ENCODE measurements at places on chromosomes 6 and 20.

- DNase-seq, result no peak
Observed at GRCh38 chr6:93213028-93213427, 206.3 kb downstream of the EPHA7 start.

- no peak for DNase-seq
Observed at GRCh38 chr6:143271024-143271423, 179.5 kb downstream of the ADAT2 start.

DNA sequence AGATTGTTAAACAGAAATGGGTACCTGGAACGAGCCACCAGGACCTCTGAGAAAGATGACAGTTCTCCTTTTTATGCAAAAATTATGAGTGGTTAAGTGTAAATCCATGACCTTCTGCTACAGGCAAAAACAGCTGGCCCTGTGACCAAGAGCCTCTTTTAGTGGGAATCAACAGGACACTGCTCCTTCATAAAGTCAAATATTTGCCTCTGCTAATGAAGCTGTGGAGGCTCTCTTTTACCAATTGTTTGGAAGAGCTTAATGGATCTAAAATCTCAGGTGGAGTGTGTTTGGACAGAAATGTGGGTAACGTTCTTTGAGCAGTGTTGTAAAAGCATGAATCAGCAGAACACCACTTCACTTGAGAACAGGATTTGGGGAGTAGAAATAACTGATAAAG, 117.5 kb upstream of the PCSK2 start:
- no peak for DNase-seq

- peak; percentile 14 for DNase-seq
Observed at GRCh38 chr20:51318058-51318949, 224.2 kb downstream of the NFATC2 start.

- DNase-seq, result no peak
Observed at GRCh38 chr6:24927985-24928745, 7.6 kb downstream of the RIPOR2 start.

GRCh38 chr20:33313686-33314314, 30.8 kb downstream of the BPIFB1 start:
- no peak for DNase-seq

GRCh38 chr20:17799575-17800227, 99.9 kb downstream of the BANF2 start:
- DNase-seq, result no peak

DNA sequence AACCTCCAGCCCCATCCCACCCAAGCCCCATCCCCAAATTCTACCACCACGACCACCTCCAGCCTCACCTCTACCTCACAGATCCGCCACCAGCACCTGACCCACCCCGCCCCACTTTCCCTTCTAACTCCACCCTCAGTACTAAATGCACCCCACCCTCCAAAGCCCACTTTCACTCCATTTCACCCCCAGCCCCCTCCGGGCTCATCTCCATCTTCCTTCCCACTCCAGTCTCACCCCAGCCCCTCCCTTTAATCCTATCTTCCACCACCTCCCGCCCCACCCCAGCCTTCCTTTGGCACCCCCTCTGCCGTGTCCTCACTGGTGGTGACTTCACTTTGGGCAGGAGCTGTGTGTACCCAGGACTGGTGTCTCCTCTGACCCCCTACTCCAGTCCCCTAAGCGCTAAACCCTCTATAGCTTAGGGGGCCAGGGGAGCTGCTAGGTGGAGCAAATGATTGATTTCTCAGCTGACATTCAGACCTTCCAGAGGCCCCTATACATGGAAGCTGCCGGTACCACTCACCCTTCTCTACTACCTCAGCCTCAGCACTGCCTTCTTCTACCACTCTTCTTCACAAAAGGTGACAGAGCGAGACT, 2.8 kb upstream of the NSFL1C start:
- DNase-seq, result no peak

- no peak for DNase-seq
Observed at GRCh38 chr6:9161731-9162130, 726.4 kb upstream of the SLC35B3 start.

- DNase-seq, result no peak
Observed at GRCh38 chr6:70537266-70537665, 29.5 kb upstream of the SDHAF4 start.

DNA sequence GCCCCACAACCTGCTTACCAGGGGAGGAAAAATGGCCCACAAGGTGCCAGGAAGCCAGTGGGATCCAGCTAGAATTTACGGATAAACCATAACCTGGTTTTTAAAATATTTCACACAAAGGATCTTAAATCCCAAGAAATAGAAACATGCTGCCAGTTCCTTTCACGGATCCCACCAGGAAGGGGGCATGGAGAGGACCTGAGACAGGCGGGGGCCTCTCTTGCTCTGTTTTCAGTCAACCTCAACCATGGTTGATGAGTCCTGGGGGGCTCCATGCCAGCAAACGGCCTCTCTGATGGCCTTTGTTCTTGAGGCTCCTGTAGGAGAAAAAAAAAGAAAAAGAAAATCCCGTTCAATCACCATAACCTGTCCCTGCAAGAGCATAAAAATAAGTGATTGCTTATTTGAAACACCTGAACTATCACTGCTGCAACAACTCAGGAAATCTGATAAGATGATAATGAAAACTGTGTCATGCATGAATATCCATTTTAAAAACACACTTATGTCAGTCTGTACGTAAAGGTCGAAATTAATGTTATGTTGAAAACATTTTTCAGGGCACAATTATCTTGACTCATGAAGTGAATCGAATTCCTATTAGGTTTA, 125.8 kb upstream of the CST7 start:
- DNase-seq, result no peak

- no peak for DNase-seq
Observed at GRCh38 chr6:123295672-123296071, 299.6 kb downstream of the CLVS2 start.
